GM04503 (cell line): ENCODE measurements at places on chromosomes 2 and 18.

DNA sequence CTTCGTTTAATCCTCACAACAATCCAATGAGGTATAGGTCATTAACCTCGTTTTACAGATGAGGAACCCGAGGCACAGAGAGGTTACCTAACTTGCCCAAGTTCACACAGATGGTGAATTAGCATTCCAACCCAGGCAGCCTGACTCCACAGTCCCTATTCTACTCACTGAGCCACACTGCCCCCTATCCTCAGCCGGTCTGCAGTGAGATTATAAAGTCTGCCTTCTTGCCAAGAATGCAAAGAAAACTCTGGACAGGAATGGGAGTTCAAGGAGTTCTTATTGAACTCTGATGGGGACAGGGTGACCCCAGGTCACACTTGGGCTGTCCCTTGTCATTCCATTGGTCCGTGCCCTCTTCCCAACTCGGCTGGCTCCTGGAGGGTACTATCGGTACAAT is 118.1 kb upstream of the MSH6 start:
- DNase-seq: no peak

- DNase-seq: no peak
Measured at GRCh38 chr18:46731316-46731715, 25.5 kb downstream of the ST8SIA5 start.

GRCh38 chr2:195555971-195556370 is 101.1 kb upstream of the SLC39A10 start:
- no peak for DNase-seq

GRCh38 chr2:103734911-103735310 is 973.1 kb downstream of the TMEM182 start:
- no peak for DNase-seq

DNA sequence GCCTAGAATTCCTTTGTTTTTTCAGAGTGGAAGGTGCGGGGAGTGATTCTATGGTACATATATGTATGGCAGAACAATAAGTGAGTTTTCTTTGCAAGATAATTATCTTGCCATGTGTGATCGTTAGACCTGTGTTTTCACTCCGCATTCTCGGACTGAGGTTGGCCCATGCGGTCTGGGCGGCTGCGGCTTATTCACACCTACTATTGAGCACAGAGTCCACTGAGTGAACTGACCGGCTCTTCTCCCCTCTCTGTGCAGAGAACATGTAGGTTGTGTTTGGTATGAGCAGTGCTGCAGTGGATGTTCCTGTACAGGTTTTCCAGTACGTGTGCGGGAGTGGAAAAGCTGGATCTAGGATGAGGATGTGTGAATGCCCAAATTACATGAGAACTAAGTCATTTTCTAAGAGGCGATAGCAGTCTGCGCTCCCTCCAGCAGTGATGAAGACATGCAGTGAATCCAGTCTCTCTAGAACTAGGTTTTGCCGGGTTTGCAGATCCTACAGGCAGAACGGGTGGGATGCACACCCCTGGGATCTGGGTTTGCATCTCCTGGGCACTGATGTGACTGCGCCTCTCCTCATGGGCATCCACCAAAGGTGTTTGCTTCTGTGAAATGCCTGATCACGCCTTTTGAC is 27.1 kb downstream of the MTERF4 start:
- DNase-seq: no peak

GRCh38 chr18:8721716-8722115 is 16.4 kb downstream of the MTCL1 start:
- DNase-seq: no peak

GRCh38 chr2:204407204-204408014 is 137.9 kb upstream of the PARD3B start:
- DNase-seq: no peak

DNA sequence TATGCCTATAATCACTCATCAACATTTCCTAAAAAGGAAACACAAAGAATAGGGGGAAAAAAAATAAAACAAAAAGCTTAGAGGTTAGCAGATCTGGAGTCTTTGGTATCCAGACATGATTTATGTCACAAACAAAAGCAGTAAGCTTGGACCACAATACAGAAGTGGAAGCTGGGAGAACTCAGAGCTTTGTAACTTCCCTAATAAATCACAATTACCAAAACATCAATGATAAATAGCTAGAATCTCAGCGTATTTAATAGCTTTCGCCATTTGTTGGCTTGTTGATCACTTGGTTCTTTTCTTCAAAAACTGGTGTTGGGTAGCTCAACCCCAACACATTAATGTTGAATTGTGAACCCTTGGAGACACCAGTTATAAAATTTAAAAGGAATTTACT is 392.5 kb downstream of the IRS1 start:
- no peak for DNase-seq

DNA sequence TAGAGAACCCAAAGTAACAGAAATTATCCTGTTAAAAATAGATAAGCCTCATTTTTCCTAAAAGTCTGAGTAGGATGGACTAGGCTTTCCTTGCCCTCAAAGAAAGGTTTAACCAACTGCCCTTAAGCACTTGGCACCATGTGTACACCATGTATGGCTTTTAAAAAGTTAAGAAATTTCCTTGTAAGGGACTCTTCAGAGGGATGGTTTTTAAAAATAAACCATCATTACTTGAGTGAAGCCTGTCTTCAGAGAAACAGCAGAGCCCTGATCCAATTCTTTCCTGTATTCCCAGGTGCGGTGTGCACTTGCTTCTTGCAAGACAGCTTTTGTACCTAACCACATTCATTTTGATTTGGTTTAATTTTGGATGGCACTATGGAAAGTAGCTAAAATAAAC is 1.1 kb upstream of the NEMP2 start:
- no peak for DNase-seq

- DNase-seq: no peak
Measured at GRCh38 chr2:55781542-55781941, 87.9 kb upstream of the PNPT1 start.

- DNase-seq: no peak
Measured at GRCh38 chr2:60989259-60989658, 28.3 kb upstream of the PEX13 start.
